ENCODE measurements at places on chromosomes 7 and 10.
A peak's percentile ranks its signal among the peaks of the same experiment; 100 is the strongest.

DNA sequence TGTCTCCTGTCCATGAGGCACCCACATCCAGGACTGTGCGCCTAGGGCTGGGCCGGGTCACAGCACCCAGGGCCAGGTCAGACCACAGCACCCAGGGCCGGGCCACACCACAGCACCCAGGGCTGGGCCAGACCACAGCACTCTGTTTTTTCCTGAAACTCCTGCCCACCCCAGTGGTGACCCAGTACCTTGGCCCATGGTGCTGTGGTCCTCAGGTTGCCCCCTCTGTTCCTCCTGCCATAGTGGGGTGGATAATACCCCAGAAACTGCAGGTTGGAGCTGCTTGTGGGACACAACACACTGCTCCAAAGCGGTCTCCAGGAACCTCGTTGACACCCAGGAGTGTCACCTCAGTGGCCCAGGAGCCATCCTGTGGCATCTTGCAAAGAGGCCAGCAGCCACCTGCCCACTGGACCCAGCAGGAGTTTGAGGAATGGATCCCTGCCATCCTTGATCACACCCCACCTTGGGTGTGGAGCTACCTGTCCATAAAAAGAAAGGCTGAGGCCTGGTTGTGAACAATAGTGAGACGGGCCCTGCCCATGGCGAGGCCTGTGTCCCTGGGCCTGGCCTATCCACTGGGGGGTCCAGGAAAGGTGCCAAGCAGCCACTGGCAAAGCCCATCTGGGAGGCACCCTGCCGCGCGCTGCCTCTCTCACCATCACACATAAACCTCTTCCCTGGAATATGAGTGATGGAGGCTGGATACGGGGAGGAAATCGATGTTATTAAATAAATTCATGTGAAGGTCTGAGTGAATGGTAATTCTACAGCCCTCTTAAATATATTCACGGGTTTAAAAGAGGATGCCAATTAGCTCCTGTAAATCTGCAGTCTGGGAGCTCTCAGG, 89.0 kb downstream of the NKX6-2 start:
- DNase-seq, result no peak

DNA sequence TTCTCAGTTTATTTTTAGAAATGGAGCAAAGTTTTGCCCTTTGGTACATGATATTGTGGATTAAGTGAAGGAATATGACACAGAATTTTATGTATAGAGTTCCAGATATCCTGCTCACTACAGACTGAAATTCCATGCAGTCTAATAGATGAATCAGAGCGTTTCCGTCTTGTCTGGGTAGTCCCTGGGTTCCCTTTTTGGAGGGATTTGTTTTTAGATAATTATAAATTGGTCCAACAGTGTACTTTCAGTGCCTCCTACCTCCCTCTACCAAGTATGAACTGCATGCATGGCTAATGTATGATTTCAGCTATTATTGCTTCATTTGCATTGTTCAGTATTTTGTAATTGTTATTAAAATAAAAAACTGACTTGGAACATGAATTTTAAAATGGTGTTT, 74.4 kb downstream of the SEPTIN7 start:
- DNase-seq, result no peak

DNA sequence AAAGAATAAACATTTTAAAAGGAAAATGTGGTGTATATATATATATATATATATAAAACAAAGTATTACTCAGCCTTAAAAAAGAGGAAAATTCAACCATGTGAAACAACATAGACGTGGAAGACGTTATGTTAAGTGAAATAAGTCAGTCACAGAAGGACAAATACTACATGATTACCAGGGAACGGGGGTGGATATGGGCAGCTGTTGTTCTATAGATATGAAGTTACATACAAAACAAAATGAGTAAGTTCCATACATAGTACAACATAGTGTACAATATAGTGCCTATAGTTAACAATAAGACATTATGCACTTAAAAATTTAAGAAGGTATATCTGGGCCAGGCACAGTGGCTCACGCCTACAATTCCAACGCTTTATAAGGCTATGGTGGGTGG, 48.8 kb downstream of the SGMS1 start:
- no peak for DNase-seq

DNA sequence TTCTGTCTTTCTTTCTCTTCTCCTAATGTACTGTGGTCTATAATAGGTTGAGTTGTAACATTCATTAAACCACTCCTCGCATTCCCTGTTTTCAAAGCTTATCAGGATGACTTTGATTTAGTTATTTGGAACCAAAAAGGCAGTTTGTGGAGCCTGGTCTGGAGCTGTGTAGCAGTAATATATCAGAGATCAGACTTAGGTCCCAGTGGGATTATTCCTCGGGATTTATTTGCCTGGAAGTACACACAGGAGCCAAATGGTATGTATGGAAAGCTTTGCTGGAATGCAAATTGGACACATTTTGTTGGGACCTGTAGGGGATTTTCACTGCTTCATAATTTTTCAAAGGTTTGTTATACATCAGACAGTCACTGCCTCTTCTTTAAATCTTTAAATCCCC, 40.9 kb downstream of the GBF1 start:
- no peak for DNase-seq

DNA sequence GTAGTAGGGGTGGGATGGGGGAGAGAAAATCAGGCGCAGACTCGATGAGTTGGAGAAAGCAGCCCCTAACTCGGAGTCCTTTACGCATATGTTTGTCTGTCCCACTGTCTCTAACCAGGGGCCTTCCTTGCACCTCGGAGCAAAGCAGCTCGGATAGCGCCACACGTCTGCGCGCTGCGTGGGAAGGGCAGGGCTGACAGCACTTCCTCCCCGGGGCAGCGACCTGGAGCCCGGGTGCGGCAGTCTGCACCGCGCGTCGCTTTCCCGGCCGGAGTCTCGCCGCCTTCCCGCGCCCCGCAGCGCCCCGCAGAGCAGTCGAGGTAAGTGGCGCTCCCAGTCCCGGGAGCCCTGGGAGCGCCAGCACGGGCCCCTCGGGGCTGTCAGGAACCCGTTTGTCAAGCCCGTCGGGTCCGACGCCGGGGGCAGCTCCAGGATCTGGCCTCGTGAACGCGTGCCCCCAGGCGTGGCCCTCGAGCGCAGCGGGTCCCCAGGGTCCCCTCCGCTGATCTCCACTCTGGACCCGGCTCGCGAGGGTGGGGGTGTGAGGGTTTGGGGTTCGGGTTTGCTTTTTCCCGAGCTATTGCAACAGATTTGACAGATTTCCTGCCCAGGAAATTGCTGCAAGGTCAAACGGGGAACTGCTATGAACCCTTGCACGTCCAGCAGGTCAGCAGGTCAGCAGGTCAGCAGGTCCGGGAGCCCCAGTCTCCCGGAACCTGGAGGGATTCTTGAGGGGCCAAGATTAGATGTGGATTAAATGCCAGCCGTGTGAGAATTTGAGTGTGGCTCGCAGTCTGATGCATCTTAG, 597 bp downstream of the APBB1IP start:
- DNase-seq, result peak; percentile 67

DNA sequence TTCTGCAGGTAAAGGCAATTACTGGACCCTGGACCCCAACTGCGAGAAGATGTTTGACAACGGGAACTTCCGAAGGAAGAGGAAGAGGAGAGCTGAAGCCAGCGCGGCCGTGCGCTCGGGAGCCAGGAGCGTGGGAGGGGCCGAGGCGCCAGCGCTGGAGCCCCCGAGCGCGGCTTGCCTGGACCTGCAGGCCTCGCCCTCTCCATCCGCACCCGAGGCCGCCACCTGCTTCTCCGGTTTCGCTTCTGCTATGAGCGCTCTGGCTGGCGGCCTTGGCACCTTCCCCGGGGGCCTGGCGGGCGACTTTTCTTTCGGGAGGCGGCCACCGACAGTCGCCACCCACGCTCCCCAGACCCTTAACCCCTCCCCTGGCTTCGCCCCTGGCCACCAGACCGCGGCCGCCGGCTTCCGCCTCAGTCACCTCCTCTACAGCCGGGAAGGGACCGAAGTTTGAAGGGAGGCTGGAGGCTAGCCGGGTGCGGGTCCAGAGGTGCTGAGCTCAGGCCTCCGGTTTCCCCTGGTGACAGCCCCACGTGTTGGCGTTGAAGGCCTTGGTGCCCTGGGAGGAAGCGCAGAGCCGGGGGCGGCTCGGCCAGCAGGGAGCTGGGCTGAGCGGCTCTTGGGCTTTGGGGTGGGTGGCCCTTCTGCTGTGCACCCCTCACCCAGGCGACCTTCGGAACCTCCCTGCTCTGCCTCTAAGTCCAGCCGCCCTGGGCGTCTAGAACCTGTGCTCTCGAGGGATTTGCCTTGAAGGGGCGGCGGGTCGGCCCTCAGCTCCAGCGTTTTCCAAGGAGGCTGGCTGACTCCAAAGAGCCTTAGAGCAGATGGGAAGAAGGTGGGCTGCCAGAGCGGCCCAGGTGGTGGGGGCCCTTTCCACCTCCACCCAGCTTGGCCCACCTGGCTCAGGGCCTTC, 1.8 kb downstream of the FOXI2 start:
- no peak for DNase-seq

DNA sequence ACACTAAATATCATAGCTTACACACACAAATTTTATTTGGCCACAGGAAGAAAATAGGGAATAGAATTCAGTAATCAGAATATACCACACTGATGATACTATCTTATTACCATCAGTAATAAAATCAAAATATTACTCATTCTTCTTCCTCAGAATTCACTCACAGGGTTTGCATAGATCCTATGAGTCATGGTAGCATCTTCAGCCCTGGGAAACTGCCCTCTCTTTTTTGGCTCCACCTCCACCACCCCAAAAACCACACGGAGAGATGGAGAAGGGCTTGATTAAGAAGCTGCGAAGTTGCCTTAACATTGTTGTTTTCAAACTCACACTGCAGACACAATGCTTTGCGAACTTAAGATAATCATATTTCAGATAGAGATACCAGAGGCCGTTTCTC, 154.1 kb upstream of the AHR start:
- no peak for DNase-seq

DNA sequence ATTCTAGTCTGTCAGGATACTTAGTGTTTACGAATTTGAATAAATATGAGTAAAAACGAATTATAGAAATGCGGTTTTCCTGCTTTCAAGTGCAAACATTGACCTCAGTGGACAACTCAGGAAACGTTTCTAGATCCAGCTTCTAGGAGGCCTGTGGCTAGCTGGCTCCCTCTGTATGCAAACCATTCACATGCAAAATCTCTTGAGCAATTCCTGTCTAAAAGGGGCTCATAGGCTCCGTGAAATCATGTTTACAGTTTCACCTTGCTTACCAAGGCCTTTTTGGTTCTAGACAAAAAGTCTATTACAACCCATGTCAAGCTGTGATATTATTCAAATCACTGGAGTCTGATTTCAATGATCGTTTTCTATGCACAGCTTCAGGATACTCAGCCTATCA, 364.5 kb downstream of the DPP6 start:
- DNase-seq, result no peak

GRCh38 chr7:149432121-149432691, 28.7 kb downstream of the ZNF777 start:
- no peak for DNase-seq

DNA sequence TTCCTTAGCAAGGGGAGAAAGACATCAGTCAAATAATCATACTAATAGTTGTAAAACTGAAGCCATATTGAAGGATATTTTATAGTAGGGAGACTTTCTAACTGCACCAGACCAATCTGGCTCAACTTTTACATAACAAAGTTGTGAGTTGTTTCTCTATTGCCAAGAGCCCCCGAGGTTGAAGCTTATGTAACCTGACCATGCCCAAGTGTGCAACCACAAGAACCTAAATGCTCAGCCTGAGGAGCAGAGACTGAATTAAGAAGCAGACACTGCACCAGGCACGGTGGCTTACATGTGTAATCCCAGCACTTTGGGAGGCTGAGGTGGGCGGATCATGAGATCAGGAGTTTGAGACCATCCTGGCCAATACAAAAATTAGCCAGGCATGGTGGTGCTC, 77.3 kb upstream of the ARMC3 start:
- no peak for DNase-seq

DNA sequence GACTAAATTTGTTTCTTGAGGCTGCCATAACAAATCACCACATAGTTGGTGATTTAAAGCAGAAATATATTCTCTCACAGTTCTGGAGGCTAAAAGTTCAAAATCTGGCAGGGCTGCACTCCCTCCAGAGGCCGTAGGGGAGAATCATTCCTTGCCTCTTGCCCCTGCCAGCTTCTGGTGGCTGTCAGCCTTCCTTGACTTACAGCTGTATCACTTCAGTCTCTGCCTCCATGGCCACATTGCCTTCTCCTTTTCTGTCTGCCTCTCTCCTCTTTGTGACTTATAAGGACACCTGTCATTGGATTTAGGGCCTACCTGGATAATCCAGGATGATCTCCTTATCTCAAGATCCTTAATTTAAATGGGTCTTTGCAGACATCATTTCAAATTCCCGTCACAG, 5.8 kb upstream of the LRRC4 start:
- no peak for DNase-seq

GRCh38 chr10:78332012-78332411, 298.3 kb downstream of the RPS24 start:
- DNase-seq, result peak; percentile 43

- DNase-seq, result no peak
Observed at GRCh38 chr10:84344526-84344925, 16.1 kb downstream of the CCSER2 start.
